ENCODE measurements at places on chromosomes 11 and 22.
A peak's percentile ranks its signal among the peaks of the same experiment; 100 is the strongest.

GRCh38 chr22:46620588-46621242 lies 529 bp downstream of the GRAMD4 start:
- no peak for DNase-seq

DNA sequence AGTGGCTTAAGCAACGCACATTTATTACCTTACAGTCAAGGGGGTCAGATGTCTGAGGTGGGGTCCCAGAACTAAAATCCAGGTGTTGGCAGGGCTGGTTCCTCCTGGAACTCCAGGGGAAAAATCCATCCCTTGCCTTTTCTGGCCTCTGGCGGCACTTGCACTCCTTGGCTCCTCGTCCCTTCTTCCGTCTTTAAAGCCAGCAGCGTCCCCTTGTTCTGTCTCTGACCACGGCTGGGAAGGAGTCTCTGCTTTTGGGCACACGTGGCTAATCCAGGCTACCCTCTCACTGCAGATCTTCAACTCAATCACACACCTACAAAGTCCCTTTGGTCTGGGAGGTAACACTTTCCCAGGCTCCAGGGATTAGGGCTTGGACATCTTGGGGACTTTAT lies 73.5 kb upstream of the WNT7B start:
- DNase-seq, result no peak

DNA sequence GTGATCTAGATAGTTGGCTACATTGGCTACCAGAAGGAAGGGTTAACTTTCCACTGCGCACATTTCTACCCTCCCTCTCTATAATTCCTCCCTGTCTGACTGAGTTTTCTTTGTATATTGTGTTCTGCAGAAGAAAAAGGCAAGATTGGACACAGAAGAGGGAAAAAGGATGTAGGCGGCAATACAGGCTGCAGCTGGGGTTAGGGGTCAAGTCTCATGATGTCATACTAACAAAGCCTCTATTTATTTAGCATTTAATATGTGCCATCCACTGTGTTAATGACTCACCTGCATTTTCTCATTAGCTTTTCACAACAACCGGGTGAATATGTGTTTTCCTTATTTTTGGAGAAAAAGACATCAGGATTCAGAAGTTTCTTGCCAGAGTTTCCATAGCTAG lies 2.0 kb downstream of the FAM83F start:
- no peak for DNase-seq

- no peak for DNase-seq
Measured at GRCh38 chr11:66981976-66982578, 7.0 kb downstream of the C11orf86 start.

GRCh38 chr11:134561331-134561720 lies 149.3 kb upstream of the B3GAT1 start:
- DNase-seq, result no peak

DNA sequence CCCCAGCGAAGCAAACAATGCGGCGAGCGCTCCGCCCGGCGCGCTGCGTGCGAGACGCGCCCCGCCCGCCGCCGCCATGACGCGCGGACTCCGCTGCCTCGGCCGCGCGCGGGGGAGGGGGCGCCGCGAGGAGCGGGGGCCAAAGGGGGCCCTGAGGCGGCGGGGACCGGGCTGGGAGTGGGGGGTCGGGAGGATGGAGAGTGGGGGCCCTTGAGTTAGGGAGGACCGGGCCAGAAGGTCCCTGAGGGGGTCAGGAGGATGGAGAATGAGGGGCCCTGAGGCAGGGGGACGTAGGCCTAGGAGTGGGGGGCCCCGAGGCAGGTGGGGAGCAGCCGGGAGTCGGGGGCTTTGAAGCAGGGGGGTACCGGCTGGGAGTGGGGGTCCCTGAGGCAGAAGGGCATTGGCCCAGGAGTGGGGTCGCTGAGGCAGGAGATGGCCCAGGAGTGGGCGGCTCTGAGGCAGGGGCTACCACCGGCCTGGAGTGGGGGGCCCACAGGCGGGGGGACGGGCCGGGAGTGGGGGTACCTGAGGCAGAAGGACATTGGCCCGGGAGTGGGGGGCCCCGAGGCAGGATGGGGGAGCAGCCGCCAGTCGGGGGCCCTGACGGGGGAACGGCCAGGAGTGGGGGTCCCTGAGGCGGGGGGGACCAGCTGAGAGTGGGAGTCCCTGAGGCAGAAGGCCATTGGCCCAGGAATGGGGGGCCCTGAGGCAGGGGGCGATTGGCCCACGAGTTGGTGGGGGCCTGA lies at the start of gene BRD1:
BRD1 (minus strand) TSS at position 21 of the 746 bp plus-strand sequence. CDS start 3,556 bp downstream, outside the sequence.
- DNase-seq, result peak; percentile 36

DNA sequence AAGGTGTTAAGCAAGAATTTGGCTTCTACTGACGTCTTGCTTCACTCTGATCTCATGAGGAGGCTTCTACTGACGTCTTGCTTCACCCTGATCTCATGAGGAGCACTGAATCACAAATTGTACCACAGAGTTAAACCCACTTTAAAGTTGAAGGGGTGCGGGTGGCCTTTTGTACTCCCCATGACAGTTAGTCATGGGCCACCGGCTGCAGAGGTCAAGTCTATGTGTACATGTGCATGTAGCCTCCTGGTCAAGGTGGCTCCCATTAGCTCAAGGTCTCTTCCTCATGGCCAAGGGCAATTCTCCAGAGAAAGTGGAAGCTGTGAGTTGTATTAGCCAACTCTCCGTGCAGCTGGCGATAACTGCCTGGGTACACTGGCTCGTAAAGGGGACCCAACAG lies 23.1 kb upstream of the FZD4 start:
- DNase-seq, result no peak

- no peak for DNase-seq
Measured at GRCh38 chr11:71189768-71190315, 62.5 kb downstream of the SHANK2 start.

DNA sequence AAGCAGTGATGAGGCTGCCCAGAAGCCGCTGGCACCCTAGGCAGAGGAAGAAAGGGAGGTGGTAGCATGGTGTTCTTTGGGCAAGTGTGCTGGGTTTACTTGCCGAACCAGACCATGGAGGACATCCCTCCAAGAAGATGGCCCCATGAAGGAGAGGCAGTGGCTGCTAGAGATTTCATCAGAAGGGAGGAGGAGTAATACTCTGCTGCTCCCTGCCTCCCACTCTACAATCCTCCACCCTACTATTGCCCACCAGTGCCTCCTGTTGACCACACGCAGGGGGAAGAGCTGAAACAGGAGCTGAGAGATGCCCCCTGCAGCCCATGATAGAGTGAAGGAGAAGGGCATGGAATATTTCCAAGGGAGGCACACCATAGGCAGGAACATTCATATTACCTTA lies 51.0 kb upstream of the PRSS23 start:
- no peak for DNase-seq

DNA sequence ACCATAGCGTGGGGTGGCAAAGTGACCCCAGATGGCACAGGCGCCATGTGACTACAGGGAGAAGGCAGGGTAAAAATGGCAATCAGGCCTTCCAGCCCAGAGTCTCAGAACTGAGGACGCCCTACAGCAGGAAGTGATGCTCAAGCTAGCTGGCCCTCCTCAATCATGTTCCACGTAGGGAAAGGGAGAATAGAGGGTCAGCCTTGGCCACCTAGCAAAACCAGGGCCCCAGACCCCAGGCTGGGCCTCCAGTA lies 978 bp upstream of the ANKRD13D start:
- no peak for DNase-seq

Measured in stimulated activated CD8-positive, alpha-beta memory T cell treated with anti-CD3 and anti-CD28 coated beads, Interleukin-2, amount 100 ng/mL, for 1 hour (primary cell).